ENCODE measurements at places on chromosomes 11 and 22.
A peak's percentile ranks its signal among the peaks of the same experiment; 100 is the strongest.

- H3K36me3 ChIP-seq = no peaks in the 10 kb centered on the region
- no peak overlapping the region for H3K4me3 ChIP-seq
- no peak for DNase-seq
- no peak overlapping the region for H3K27ac ChIP-seq
Measured at GRCh38 chr11:40679276-40679675, 780.2 kb downstream of the LRRC4C start.

GRCh38 chr11:75445315-75445953 lies 12.4 kb upstream of the KLHL35 start:
- no peak overlapping the region for H3K4me3 ChIP-seq
- no peak overlapping the region for H3K27ac ChIP-seq
- H3K27me3 ChIP-seq = peaks cover 2% of the 10 kb centered on the region
- H3K4me1 ChIP-seq = no peaks in the 10 kb centered on the region
- no peaks in the 10 kb centered on the region for H3K36me3 ChIP-seq

- H3K27ac ChIP-seq = no peak overlapping the region
- H3K27me3 ChIP-seq = no peaks in the 10 kb centered on the region
- peaks cover 2% of the 10 kb centered on the region for H3K4me1 ChIP-seq
- no peak overlapping the region for H3K4me3 ChIP-seq
- peaks cover 16% of the 10 kb centered on the region for H3K36me3 ChIP-seq
Measured at GRCh38 chr22:37930270-37930951, 23.0 kb downstream of the C22orf23 start.

DNA sequence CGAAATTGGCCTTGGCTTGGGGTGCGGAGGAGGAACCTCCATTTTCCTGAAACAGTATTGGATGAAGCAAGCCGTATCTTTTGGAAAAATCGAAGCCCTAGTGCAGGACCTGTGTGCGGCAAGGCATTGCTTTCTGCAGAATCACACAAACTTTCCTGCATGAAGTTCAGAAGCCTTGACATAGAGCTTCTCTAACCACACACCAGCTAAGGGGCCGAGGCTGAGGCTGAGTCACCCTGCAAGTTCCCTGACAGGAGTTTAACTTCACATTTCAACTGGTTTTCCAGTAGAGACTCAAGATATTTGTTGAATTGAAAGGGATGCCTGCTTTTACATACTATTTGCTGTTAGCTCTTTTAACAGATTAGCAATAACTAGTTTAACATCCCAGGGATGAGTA lies 67.8 kb downstream of the TCF20 start:
- no peak for DNase-seq
- H3K4me3 ChIP-seq = no peak overlapping the region
- peaks cover 24% of the 10 kb centered on the region for H3K36me3 ChIP-seq

DNA sequence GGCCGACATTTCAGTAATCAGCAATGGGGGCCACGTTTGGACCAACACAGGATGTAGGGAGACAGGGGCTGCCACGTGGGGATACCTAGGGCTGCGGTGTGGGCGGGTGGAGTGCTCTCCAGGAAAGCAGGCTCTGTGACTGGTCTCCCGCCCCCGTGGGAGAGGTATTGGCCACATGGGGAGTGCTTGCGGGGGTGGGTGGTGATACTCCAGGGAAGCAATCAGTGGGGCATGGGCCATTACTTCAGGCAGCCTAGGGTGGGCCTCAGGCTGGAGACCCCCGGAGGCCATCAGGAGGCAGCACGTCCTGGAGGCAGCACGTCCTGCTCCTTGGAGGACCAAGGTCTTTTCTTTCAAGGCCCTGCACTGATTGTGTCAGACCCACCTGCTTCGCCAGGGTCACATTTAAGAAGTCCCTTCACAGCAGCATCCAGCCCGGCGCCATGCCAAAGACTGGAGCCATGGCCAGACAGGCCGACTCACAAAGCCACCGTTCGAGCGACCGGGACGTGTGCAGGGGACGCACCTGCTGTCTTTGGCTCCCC lies 3.0 kb upstream of the MUC2 start:
- peaks cover 15% of the 10 kb centered on the region for H3K27me3 ChIP-seq
- no peaks in the 10 kb centered on the region for H3K36me3 ChIP-seq
- H3K4me1 ChIP-seq = peaks cover 16% of the 10 kb centered on the region
- H3K27ac ChIP-seq = no peak overlapping the region
- peak; percentile 19 for DNase-seq

DNA sequence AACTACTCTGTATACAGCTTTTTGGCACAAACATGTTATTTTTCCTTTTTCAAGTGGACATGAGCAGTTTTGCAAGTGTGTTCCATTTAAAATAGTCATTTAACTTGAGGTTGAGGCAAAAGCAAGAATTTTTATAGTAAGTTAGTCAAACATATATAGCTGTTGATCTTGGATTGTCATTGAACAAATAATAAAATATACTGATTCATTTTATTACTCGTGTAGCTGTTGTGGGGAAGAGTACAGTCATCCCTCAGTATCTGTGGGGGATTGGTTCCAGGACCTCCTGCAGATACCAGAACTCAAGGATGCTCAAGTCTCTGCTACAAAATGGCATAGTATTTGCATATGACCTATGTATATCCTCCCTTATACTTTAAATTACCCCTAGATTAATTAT lies 45.3 kb downstream of the EXT2 start:
- no peak overlapping the region for H3K27ac ChIP-seq
- H3K4me1 ChIP-seq = peaks cover 31% of the 10 kb centered on the region
- no peak for DNase-seq
- H3K36me3 ChIP-seq = peaks cover 14% of the 10 kb centered on the region

DNA sequence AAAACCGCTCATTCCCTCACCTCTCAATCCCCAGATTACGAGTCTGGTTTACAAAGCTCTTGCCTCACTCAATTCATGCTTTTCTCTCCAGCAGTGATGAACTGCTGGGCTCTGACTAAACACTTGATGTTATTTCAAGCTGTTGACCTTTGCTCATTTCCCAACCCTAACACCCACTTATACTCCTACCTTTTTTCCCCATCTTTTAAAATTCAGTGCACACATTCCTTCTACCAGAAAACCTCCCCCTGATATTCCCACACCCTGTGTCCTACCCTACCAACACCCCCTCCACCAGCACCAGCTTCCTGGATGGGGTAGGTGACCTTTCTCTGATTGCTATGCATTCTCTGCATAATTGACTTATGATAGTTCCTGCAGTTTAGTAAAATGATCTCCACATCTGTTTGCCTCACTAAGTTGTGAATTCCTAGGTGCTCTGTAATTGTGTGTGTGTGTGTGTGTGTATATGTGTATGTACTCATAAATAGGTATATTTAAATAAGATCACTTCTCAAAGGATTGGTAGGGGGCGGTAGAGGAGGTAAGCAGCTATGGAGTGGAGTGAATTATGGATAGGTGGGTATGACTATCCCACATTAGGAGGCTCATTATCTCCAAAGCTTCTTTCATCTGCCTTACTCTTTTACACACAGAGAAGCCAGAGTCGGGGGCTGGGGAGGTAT lies 842 bp downstream of the HEPACAM start:
- no peaks in the 10 kb centered on the region for H3K4me1 ChIP-seq
- no peak overlapping the region for H3K27ac ChIP-seq
- H3K36me3 ChIP-seq = no peaks in the 10 kb centered on the region
- DNase-seq = no peak
- H3K27me3 ChIP-seq = peaks cover 36% of the 10 kb centered on the region
- H3K4me3 ChIP-seq = no peak overlapping the region

- no peaks in the 10 kb centered on the region for H3K36me3 ChIP-seq
- no peak overlapping the region for H3K27ac ChIP-seq
- no peak for DNase-seq
Measured at GRCh38 chr11:35262735-35263134, 123.8 kb downstream of the CD44 start.

DNA sequence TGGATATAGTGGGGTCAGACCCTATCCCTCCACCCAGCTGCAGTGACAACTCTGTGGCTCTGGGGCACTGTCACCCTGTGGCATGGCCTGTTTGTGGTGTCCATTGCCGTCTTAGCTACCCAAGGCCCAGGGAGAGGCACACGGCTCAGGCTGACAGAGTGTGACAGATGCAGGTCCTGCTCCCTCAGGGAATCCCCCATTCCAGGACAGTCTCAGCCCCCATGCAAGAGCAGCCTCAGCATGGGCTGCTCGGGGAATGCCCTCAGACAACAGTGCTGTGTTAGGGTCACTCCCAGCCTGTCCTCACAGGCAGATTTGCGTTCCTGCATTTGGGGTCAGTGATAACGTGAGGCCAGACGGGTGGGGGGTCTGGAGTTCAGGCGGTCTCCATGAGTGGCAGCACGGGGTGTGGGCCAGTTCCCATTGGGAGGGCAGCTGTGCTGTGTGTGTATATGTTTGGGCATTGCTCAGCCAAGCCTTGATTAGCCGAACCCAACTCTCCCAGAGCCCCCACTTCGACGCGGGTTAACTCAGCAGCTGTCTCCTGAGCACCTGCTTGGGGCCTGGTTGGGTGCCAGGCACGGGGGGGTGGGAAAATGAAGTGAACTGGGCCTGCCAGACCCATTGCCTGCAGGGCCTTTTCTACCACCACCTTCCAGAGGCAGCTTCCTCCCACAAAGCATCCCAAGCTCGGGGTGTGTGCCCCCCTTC lies 5.3 kb upstream of the KCNQ1OT1 start:
- H3K36me3 ChIP-seq = peaks cover 5% of the 10 kb centered on the region
- H3K4me1 ChIP-seq = peaks cover 68% of the 10 kb centered on the region
- no peak overlapping the region for H3K4me3 ChIP-seq
- no peak for DNase-seq
- H3K27me3 ChIP-seq = no peaks in the 10 kb centered on the region
- no peak overlapping the region for H3K27ac ChIP-seq

GRCh38 chr11:28169816-28170215 lies 61.6 kb downstream of the METTL15 start:
- H3K27me3 ChIP-seq = no peaks in the 10 kb centered on the region
- peaks cover 41% of the 10 kb centered on the region for H3K36me3 ChIP-seq
- no peaks in the 10 kb centered on the region for H3K4me1 ChIP-seq
- no peak overlapping the region for H3K27ac ChIP-seq

- no peak overlapping the region for H3K4me3 ChIP-seq
- no peaks in the 10 kb centered on the region for H3K36me3 ChIP-seq
- no peak for DNase-seq
- peaks cover 2% of the 10 kb centered on the region for H3K4me1 ChIP-seq
- no peak overlapping the region for H3K27ac ChIP-seq
- peaks cover 3% of the 10 kb centered on the region for H3K27me3 ChIP-seq
Measured at GRCh38 chr22:32548039-32548438, 73.4 kb downstream of the FBXO7 start.

GRCh38 chr11:75593286-75593915 lies 31.3 kb downstream of the SERPINH1 start:
- H3K36me3 ChIP-seq = no peaks in the 10 kb centered on the region
- H3K4me1 ChIP-seq = peaks cover 31% of the 10 kb centered on the region
- no peak for DNase-seq

Measured in mesothelial cell of epicardium (in vitro differentiated cells).